Vein endothelial cell (primary cell): ENCODE measurements at places on chromosomes 6 and 20. TPM values are rescaled to one million over a fixed set of nuclear protein-coding genes. Genes with fewer than 3 reads are reported as not detected.

Gene RPL10A
- total RNA-seq, result 1,178 and 1,675 TPM in 2 replicates

Gene GSTA2
- total RNA-seq, result not detected in 2 replicates

Gene ZC3H12D
- total RNA-seq, result under 0.01 TPM in 1 of 2 replicates, not detected in the other

Gene CRNKL1
- 21.9 and 24.5 TPM in 2 replicates for total RNA-seq

Gene MDC1
- 10.1 and 10.9 TPM in 2 replicates for total RNA-seq
